ENCODE measurements at places on chromosomes 2 and 18. TPM values are rescaled to one million over a fixed set of nuclear protein-coding genes. Genes with fewer than 3 reads are reported as not detected.

- peak; percentile 93 for DNase-seq
Measured at GRCh38 chr2:28716265-28716865, 35.3 kb upstream of the PPP1CB start.

DNA sequence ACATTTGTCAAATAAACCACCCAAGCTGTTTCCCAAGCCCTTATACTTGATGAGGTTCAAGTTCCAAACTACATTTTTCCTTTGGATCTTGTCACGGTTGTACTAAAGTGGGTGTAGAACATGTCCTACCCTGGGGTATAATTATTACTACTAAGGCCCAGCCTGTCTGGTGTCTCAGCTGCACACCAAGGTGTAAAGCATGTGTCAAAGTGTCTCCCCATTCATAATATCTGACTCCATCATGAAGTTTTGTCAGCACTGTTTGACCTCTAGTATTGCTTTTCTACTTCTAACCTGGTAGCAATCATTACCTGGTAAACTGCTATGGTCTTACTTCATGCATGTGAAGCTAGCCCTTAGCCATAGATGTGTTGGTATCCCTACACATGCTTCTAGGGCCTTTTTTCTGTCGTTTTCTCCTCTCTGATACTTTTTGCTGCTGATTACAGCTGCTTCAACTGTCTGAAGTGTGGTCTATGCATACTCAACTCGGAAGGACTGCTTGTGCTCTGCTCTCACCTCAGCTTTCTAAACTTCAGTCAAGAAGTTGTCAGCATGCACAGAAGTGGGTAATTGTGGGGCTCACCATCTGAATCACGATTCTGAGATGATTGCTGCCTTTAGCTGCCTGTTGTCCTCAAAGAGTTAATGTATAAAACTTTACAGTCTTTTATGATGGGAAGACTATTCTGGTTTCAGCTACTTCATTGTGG is 445.7 kb upstream of the TRIB2 start:
- DNase-seq = no peak

- no peak for DNase-seq
Measured at GRCh38 chr2:36389577-36389976, 34.0 kb downstream of the CRIM1 start.

The CHPF gene
- total RNA-seq = 139 TPM

DNA sequence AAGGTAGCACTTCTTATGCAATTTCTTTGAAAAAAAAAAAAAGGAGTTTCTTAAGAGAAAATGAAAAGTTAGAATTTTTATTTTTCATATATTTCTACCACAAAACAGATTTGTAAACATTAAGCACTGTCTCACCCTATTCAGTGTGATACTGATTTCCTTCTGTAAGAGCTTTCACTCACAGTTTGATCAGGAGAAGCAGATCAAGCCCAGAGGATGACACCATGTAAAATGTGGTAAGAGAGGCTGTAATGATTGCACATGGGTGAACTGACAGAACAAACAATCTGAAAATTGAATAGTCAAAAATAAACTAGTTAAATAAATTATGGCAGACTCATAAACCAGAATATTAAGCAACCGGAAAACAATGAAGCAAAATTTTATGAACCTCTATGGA is 54.5 kb downstream of the MEMO1 start:
- DNase-seq = no peak

- DNase-seq = peak; percentile 80
Measured at GRCh38 chr2:187009483-187010239, 160.7 kb upstream of the ZSWIM2 start.

The CHMP3 gene
- total RNA-seq = 54.4 TPM

- no peak for DNase-seq
Measured at GRCh38 chr2:206408323-206409320, 34.7 kb upstream of the ADAM23 start.

DNA sequence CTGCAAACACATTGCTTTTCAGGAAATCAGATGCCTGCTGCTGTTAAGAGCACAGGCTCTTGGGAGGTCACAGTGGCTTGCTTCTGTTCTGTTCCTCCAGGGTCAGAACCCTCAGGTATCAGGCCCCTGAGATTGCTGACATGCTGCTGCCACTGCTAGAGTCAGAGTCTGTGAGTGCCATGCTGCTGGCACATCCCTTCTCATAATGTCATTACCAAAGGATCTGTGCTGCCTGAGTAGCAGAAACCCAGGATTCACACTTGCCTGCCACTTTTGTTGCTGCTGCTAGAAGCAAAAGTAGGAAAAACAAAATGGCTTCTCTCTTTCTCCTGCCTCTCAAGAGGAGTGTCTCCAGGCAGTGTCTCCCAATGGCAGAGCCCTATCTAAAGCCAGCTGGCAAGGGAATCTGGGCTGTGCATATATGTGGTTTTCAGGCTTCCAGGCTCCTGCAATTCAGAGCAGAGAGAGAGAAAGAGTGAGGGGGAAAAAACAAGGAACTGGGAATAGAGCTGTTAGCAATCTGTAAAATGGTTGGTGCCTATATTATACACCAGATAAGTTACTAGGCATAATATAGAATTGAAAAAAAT is 180.3 kb downstream of the MYCN start:
- DNase-seq = no peak

GRCh38 chr2:164145093-164145987 is 409.5 kb upstream of the FIGN start:
- no peak for DNase-seq

The SULT1C4 gene
- total RNA-seq = not detected

DNA sequence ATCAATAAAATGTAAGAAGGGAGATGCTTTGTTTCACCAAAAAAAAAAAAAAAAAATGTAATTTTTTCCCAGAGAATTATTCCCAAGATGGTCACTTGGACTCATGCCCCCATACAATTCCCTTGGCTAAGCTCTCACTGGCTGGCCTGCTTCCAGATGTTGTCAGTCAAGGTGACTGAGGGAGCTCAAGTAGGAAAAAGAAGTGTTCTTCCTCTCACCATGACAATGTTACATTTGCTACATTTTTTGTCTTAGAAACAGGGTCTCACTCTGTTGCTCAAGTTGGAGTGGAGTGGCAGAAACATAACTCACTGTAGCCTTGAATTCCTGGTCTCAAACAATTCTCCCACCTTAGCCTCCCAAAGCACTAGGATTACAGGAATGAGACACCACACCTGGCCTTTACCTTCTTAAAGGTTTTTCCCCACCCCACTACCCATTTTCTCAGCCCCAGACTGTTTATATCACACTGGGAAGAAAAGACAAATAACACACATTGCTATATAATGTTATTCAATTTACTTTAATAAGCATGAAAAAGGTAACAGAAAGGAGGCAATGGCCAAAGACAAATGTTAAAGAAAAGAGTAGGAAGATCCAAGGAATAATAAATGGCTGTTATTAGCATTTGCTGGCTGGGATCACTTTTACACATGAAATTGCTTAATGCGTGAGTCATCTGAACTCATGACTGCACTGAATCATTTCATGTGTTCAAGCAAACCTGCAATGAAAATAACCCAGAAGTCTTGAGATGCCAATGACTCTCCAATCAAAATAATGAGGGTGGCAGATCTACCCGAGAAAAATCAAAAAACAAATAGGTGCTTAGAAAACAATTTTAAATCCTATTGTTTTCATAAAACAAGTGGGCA is 45.2 kb downstream of the ACVR1 start:
- peak; percentile 87 for DNase-seq

The MROH2A gene
- not detected for total RNA-seq

The HOXD13 gene
- 0.36 TPM for total RNA-seq

DNA sequence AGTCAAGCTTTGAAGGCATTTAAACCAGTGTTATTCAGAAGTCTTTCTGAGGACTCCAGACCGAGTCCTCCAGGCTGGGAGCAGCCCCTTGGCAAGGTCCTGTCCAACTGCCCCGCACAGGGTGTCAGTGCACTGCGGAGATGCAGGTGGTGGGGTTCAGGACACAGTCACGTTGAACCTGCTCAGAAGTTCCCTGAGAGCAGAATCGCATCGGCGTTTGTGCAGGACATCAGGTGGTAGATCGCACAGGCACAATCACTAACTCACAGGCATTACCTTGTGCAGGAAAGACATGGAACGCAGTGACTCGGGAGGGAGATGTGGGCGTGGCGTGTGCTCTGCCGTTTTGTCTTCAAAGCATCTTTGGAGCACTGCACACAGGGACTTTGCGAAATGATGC is 10.4 kb downstream of the COPS9 start:
- DNase-seq = no peak

All from PC-3 (cell line).